Lung microvascular endothelial cell (primary cell): ENCODE measurements at places on chromosomes 1 and 21. TPM values are rescaled to one million over a fixed set of nuclear protein-coding genes. Genes with fewer than 3 reads are reported as not detected.

Gene TRAPPC10
- total RNA-seq: 14.6 and 26.4 TPM in 2 replicates

Gene RSPO1
- not detected in 2 replicates for total RNA-seq

- DNase-seq: peak; percentile 29
These were observed 4.7 kb downstream of the SORT1 start for GRCh38 chr1:109392788-109393616.

GRCh38 chr1:228264090-228264829 lies 56.4 kb downstream of the OBSCN start:
- no peak for DNase-seq

DNA sequence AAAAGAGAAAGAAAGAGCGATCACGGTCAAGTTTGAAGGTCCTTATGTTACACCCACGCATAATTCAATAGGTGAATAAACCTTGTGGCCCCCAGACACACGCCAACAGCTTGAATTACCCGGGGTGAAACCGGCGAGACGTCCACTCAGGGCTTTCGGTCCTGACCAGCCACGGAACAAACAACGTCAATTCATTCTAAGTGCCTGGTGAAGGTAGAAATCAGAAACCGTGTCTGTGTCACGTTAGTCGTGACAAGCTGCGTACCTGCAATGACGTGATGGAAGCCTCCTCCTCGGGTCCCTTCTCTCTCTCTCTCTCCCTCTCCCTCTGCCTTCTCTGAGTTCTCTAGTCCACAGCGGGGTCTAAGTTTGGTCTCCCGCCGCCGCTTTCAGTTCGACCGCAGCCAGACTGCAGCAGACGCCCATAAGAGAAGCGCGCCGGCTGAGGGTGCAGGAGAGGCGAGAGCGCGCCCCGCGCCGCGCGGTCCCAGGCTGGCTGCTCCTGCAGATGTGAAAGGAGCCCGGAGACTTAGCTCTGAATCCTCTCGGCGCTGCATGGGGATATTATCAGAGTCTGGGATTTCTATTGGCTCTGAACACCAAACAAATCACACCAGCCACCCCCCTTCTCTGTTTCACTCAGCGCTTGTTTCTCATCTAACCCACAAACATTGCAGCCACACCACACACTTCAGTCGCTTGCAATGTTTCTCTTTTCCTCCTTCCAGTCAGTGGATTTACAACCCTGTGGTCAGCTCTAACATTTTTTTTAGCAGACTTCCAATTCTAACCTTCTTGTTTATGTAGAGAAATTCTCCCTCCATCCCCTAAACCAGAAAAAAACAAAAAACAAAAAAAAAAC lies at the start of gene GREM2:
Gene GREM2 (minus strand): TSS at position 537 of the 862 bp plus-strand sequence. CDS start 118,680 bp downstream, outside the sequence.
- peak; percentile 44 for DNase-seq

DNA sequence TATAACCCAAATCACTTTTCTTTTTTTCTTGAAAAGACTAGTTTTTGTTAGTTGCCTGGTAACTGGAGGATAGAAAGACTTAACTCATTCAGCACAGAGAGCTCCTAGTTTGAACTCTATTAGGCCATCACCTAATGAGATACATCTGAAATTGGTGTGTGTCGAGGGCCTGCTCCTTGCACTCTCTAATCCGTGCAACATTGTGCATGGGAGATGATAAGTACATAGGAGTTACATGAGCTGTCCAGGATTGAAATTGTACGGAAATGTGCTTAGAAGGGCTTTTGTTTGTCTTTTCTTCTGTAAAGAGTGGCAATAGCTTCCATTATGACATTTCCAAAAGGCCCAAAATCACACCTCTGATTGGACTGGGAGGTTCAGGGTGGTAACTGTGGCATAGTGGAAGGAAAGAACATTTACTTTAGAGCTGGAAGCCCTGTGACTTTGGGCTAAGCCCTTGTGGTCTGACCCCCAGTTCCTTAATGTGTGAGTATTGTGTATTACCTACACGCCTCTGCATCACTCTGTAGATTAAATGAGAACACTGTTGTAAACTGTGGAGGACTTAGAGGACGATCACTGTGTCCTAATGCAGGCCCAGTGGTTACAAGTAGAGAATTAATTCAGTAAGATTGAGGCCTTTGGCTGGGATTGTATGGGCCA lies 71.2 kb downstream of the FGGY start:
- DNase-seq: no peak

Gene KCNE2
- not detected in 2 replicates for total RNA-seq

- DNase-seq: no peak
These were observed 103.3 kb downstream of the GDAP2 start for GRCh38 chr1:117826119-117826518.

DNA sequence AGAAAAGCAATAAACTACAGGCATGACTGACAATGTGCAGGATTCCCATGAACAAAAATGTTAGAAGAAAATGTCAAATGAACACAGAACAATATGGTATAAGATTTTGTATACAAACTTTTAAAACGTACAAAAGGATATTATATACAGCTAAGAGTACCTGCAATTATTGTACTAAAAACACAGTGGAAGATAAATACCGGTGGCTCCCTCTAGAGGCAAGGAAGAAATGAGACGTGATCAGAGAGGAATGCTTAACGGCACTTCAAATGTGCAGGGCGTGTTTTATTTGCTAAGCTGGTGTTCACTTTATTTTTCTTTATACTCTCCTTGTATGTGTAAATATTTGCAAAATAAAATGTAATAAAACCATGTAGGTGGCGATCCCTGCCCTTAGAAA lies 191.8 kb upstream of the SAMSN1 start:
- DNase-seq: peak; percentile 35

- DNase-seq: no peak
These were observed 41.3 kb downstream of the LRRC71 start for GRCh38 chr1:156961709-156962108.

DNA sequence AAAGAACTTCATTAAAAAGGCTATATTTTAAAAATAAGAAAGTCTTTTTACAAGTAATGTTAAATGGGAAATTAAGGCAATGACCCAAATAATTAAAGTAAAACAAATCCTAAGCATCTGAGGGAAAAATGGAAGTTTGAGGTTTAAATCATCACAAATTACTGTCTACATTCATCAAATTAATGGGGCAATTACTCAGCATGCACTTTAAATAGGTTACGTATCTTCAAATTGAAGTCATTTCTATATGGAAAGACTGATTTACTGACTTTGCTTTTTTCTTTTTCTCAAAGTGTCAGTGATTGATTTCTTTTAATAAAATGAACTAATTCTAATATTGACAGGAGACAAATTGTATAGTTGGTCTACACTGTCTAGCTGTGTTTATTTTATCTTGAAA lies 1452.3 kb downstream of the NCAM2 start:
- no peak for DNase-seq

Gene SPRR2G
- total RNA-seq: not detected in 2 replicates

Gene TNNT2
- not detected in 2 replicates for total RNA-seq

Gene CTSS
- 31.4 and 38.3 TPM in 2 replicates for total RNA-seq

DNA sequence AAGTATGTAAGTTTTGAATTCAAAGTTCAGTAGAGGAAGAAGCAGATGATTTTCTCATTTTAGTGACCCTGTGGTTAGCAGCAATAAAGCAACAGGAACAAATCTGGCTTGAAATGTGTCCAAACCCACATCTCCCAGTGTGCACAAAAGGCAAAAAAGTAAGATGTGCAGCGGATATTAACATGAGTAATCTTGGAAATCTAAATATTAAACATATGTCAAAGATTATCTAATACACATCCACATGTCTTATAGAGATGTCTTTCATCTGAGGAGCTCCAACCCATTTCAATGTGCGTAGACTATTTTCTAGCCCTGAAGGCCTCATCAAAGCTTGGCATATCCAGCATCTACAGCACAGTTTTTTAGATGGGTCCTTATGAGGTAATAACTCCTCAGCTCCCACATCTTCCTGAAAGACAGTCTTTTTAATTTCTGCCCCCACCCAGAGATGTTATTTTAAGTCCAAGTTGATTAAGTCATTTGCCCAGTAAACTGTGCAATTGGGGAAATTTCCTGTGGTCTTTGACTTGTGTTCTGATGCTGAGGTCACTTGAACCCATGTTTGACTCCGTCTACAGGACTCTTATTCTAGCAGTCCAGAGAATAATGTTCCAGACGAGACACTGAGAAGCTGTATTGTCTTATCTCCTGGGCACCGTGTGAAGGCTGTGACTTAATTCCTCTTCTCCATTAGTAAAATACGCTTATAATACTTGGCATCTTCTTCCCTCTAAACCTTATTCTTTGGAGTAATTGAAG lies 73.7 kb downstream of the LMO4 start:
- DNase-seq: no peak

Gene KMO
- total RNA-seq: not detected in 2 replicates

Gene IGSF21
- not detected in 2 replicates for total RNA-seq

DNA sequence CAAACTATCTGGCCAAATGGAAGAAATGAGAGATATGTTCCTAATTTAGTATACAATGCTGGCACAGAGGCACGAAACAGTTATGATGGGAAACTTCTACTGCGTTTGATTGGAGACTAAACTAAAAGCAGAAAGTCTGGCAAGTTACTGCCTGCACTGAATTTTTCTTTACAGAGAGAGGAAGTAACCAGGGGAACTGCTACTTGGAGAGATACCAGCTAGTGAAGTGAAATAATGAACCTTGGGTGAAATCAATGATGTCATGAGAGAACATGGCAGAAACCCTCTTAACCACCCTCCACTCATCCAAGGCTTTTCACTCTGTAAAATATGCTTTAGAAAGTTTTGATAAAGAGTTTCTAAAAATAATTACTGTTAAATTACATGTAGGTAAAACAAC lies 29.3 kb downstream of the NIBAN1 start:
- DNase-seq: no peak

- no peak for DNase-seq
These were observed 2.1 kb downstream of the ARHGEF2 start for GRCh38 chr1:155976062-155976912.

GRCh38 chr1:178300352-178300699 lies 196.4 kb downstream of the CLEC20A start:
- no peak for DNase-seq

DNA sequence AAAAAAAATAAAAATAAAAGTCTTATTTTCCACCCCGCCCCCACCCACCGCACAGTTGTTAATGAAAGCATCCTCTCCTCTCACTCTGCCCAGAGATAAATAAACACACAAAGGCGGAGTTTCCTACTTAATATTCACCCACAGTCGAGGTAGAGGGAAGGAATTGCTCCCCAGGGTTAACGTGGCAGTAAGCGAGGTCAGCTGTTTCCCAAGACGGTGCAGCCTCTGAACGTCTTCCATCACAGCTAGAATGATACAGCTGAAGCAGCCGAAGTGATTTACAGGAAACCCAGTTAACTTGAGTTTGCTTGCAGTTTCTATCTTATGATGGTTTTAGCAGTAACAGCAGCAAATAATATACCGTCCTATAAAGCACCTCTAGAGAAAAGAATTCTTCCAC lies 283.9 kb downstream of the PBX1 start:
- DNase-seq: no peak

- peak; percentile 89 for DNase-seq
These were observed 580 bp downstream of the INKA2 start for GRCh38 chr1:111738436-111739193.

Gene CCDC27
- not detected in 2 replicates for total RNA-seq

DNA sequence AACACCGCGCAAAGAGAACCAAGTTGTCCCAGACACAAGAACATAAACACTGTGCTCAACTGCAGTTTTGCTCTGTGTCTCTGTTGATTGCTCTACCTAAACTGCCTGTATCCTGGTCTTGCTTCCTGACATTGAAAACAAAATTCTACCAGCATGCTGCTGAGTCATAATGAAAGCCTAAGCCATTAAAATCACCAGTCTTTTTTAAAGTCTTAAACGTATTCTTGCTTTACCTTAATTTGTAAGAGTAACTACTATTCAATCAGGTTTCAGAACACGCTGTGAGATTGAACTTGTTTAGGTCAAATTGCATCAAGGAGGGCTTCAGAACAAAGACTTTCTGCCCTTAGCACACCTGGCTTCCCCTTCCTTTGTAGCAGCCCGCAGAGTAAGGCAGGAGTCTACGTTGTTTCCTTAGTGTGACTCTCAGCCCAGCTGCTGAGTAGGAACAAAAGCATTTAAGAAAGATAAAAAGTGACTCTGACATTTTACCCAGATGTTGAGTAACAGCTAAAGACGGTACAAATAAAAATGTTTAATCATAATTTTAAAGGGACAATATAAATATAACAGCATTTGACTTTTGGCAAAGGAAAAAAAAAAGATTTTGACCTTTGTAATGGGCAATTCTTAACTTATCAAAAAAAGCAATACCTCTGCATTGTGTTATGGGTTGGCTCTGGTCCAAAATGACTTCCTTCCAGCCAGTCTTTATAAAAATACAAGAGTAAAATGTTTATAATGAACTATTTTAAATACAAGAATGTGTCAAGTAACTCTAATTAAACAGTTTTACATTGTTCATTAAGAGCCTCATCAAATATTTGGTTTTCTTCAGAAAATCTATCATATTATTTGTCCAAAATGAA lies 186.9 kb upstream of the ADGRL4 start:
- DNase-seq: peak; percentile 90

- DNase-seq: no peak
These were observed 11.6 kb downstream of the CD160 start for GRCh38 chr1:145730900-145731299.

Gene MARK1
- total RNA-seq: 0.65 and 2.2 TPM in 2 replicates

GRCh38 chr1:178959543-178960460 lies 65.9 kb upstream of the FAM20B start:
- no peak for DNase-seq

Gene DYRK3
- total RNA-seq: 8.3 and 10.9 TPM in 2 replicates

DNA sequence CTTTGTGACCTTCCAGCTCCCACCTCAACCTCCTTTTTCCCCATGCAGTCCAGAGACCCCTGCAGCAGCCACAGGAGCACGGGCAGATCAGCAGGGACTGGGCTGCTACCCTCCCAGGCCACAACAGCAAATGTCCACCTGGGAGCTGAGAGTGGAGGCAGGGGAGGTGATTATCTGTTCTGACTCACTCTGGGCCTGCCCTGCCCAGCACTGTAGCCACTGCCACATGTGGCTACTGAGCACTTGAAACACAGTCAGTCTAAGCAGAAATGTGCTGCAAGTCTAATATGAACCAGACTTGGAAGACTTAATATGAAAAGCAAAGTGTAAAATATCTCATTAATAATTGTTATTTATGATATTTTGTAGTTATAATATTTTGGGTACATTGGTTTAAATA lies 148.9 kb upstream of the VANGL1 start:
- no peak for DNase-seq

Gene GBP7
- not detected in 2 replicates for total RNA-seq

Gene SERINC2
- total RNA-seq: 5.2 and 9.1 TPM in 2 replicates

Gene FAM43B
- total RNA-seq: not detected in 2 replicates

Gene C1orf226
- under 0.01 TPM in 2 replicates for total RNA-seq
